Large intestine (tissue), 12 donors: ENCODE measurements at places on chromosomes 7 and 10.
A peak's percentile ranks its signal among the peaks of the same experiment; 100 is the strongest.

GRCh38 chr10:63883861-63884260 lies 362.7 kb downstream of the REEP3 start:
- DNase-seq: no peak

- no peak for DNase-seq
Measured at GRCh38 chr10:84933402-84933801, 605.0 kb downstream of the CCSER2 start.

DNA sequence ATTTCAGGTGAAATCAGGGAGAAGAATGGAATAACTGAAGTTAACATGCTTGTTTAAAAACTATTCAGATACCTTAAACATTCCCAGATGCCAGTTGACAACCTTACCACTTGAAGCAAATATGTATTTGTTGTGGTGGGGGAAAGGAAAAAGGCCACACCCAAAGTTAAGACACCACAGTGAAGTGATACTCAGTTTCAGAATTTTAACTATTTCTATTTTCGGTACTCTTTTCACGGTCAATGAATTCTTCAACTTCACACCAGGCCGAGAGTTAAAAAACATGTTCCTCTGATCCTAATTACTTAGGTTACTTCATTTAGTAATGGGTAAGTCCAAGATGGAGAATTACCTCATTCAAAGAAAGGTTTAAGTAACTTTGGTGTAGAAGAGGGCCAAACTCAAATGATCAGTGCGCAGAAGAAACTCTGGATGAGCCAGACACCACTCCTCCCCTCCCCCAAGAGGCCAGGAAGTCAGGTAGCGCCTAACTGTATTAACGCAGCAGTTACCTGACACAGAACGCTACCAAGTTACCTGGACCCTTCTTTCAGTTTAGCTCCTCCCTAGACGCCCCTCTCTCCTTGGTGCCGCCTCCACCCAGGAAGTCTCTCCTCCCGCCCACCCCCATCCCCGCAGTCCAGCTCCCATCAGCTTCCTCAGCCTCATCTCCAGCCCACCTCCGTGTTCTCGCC lies 700 bp downstream of the MTPN start:
- no peak for DNase-seq

DNA sequence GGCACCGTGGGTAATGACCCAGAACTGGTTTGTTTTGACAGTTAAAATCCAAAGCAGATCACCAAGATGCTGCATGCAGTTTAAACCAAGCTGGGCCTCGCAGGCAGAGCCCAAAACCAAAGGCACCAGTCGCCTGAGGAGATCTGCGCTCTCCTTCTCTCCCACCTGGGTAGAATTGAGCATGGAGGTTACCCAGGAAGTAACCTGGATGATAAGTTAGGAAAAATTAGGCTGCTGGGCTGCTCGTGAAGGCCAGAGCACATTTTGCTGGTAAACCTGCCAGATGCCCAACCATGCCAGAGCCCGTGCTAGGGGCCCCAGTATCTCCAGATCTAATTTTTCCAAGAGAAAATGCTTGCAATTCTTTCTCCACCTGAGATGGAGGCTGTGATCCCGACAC lies 388.3 kb upstream of the MGMT start:
- no peak for DNase-seq

- no peak for DNase-seq
Measured at GRCh38 chr7:21762469-21762868, 183.2 kb downstream of the CDCA7L start.

DNA sequence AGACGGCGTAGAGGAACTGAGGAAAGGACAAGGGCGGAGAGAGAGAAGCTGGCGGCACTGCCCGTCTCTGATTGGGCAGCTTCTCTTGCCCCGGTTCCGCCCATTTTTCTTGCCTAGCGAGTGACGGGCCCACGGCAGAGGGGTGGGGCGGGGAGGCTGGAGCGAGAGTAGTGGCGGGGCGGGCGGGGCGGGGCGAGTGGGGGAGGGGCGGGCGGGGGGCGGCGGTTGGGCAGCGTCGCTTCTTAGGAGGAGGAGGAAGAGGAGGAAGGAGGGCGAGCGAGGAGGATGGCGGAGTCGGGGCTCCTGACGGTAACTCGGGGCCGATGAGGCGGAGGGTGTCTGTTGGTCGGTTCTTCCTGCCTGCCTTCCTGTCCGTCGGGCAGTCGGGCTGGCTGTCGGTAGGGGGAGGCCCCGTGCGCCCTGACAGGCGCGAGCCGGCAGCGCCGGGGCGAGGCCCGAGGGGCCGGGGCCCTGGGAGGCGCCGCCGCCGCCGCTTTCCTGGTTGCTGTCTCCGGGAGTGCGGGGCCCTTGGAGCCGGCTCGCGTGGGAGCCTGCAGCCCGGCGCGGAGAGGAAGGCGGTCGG lies at the start of gene SHOC2:
Gene SHOC2, plus strand, starts transcription at position 256 of the 583 bp plus-strand sequence. CDS start 44,755 bp downstream, outside the sequence.
- DNase-seq: peak; percentile 100

DNA sequence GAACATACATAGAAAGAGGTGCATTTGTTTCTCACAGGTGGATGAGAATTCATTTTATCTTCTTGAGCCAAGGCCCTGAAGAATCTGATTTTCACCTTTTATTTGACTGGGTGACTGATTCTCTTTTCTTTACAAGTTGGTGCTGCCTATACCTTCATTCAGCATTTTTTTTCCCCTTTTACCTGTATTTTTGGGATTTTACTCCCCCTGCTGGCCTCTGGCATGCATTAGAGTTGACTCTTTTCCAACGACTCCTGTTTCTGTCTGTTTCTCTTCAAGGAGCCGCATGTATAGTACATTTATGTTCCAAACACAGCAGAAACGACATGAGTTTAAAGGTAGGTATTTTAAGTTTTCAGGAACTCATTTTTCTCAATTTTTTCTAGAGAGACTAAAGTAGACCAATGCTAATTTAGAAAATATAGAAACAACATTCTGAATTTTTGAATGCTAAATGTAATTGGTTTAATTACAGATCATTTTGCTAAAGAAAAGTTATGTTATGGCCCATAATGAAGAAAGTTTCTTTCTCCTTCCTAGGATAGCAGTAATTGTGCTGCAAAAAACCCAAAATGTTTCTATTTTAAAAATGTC lies 149.8 kb upstream of the HDAC9 start:
- DNase-seq: peak; percentile 38

DNA sequence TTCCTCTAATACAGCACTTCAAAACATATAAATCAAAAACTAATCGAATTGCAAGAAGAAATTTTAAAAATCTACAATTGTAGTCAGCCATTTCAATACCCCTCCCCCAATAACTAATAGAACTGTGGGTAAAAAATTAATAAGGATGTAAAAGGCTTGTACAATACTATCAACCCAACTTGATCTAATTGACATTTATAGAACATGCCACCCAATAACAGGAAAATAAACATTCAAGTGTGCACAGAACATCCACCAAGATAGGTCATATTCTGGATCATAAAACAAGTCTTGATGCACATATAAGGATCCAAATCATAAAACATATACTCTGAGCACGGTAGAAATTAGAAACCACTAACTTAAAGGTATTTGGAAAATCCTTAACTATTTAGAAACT lies 4.0 kb upstream of the GPAM start:
- no peak for DNase-seq

- no peak for DNase-seq
Measured at GRCh38 chr10:89001024-89001728, 10.6 kb downstream of the FAS start.

DNA sequence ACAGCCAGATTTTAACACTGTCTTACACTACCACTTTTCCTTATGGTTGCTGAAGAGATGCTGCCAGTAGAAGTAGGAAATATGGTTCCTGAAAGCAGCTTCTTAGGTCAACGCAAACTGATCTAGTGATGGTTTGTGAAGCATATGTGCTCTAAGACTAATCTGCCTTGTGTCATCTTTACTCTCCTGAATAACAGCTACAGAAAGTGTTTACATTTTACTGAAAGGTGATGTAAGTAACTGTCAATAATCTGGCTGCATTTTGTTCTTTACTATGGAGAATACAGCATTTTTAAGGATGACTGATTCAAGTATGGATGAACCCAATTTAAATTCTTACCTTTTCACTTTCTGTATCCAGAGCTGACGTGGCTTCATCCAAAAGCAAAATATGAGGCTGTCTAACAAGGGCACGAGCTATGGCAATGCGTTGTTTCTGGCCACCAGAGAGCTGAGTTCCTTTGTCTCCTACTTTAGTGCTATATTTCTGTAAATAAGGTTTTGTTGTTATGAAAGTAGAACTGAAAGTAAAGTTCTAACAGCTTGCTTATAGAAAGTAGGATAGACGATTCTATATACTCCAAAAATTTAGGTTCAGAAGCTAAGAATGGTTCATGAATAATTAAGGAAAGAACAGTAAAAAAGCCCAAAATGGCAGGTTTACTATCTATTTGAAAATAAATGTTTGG lies 30.2 kb upstream of the ABCB4 start:
- no peak for DNase-seq

DNA sequence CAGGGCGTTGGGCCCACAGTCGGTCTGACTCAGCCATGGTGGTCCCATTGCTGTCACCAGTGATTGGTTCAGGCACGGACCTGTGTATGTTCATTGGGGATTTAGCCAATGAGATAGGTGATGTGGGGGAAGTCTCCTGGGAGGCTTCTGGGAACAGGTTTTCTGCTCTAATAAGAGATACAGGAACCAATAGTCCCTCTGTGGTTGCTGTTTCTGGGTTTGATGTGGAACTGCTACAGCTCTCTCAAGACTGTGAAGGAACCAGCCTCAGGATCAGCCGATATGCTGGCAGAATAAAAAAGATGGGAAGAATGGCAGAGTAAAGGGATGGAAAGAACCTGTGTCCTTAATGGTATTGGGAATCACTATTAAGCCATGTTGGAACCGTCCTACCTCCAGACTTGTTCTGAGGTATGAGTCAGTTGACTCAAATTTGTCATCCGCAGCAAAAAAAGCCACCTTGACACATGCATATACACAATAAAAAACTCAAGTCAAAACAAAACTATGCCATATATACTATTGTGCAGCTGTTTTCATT lies 70.6 kb downstream of the MCMBP start:
- no peak for DNase-seq

- no peak for DNase-seq
Measured at GRCh38 chr10:70672165-70673042, at the start of gene ADAMTS14. Gene ADAMTS14 (plus strand): TSS chr10:70672506. CDS start chr10:70672803, 297 bp downstream.

- no peak for DNase-seq
Measured at GRCh38 chr7:140209866-140210609, 33.3 kb upstream of the KDM7A start.
